Activated T-helper 1 cell treated with anti-CD3 and anti-CD28 coated beads, Interleukin-12 subunit alpha, Interleukin-12 subunit beta, Interleukin-2, Interleukin-4 antibody, amounts not matched to agents 30 ng/mL and 10 ng/mL and 1 ng/mL, durations not matched to agents 14 hours and 24 hours and 36 hours (primary cell): ENCODE measurements at places on chromosomes 16 and 17. TPM values are rescaled to one million over a fixed set of nuclear protein-coding genes. Genes with fewer than 3 reads are reported as not detected.

Gene CFAP52
- total RNA-seq: not detected in 2 replicates

Gene MYH2
- not detected in 2 replicates for total RNA-seq

Gene SPATA32
- total RNA-seq: 0.44 and 0.56 TPM in 2 replicates

Gene TEX14
- total RNA-seq: 0.13 and 0.17 TPM in 2 replicates

Gene CBFA2T3
- 0.05 TPM in 1 of 2 replicates, not detected in the other for total RNA-seq

DNA sequence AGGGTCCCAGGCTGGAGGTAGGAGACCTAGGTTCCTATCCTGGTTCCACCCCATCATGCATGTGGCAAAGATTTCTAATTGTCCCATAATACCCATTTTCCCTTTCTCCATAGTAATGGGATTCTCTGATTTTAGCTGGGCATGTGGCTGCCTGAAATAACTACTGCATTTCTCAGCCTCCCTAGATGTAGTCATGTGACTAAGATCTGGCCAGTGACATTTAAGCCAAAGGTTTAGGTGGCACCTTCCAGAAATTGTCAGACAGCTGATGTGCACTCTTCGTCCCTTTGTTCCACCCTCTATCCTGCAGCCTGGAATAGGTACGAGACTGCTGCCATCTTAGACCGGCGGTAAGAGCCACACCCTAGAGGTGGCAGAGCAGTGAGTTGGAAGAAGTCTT, 8.2 kb downstream of the NXPH3 start:
- H3K4me1 ChIP-seq: no peaks in the 10 kb centered on the region
- H3K27ac ChIP-seq: no peak overlapping the region
- no peaks in the 10 kb centered on the region for H3K36me3 ChIP-seq
- H3K4me3 ChIP-seq: no peak overlapping the region

DNA sequence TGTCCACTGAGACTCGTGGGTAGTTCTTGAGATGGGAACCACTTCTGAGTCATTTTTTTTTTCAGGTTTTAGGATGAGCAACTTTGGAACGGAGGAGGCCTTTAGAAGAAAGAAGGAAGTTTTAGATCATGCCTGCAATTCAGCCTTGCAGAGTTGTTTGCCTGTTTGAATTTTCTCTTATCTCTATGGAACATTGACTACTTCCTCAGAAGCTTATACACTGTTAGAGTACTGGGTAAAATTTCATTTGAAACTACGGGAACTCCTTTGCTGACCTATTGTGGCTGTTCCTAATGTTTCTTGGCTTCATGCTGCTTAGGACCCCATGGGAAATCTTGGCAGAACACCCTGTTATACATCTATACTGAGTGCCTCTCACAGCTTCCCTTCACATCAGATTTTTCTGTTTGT, 70.8 kb downstream of the MAP2K6 start:
- no peak overlapping the region for H3K27ac ChIP-seq
- H3K36me3 ChIP-seq: no peaks in the 10 kb centered on the region
- H3K4me3 ChIP-seq: no peak overlapping the region
- H3K27me3 ChIP-seq: no peaks in the 10 kb centered on the region

DNA sequence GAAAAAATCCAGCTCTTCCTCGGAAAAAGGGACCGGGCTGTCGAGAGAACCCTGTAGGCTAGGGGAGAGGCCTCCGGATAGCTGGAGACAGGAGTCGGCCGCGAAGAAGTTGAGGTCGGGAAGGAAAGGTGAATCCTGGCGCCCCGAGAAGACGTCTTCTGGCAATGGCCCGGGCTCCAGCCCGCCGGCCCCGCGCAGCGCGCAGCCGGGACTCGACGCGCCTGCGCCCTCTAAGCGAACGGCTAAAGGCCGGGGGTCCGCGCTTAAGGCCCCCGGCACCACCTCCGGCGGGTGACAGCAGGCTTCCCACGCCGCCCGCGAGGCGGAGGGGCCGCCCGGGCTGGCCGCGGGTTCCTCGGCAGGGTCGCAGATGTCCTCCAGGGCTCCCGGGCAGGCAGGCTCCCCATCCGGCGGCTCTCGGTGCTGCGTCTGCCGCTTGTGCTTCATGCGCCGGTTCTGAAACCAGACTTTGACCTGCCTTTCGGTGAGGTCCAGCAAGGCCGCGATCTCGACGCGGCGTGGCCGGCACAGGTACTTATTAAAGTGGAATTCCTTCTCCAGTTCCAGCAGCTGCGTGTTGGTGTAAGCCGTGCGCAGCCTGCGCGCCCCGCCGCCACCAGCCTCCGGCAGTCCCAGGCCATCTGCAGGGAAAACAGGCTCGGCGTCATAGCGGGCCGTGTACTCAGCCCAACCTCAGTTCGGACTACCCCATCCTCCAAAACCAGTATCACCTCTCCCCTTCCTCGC, 1.6 kb downstream of the HOXB2 start:
- peaks cover 13% of the 10 kb centered on the region for H3K36me3 ChIP-seq
- H3K4me3 ChIP-seq: peak overlapping the region; percentile 95
- peak; percentile 60 for DNase-seq
- H3K27ac ChIP-seq: peak overlapping the region; percentile 96
- H3K27me3 ChIP-seq: peaks cover 8% of the 10 kb centered on the region

GRCh38 chr16:11323551-11324336, 21.5 kb upstream of the RMI2 start:
- no peaks in the 10 kb centered on the region for H3K27me3 ChIP-seq
- H3K4me1 ChIP-seq: peaks cover 47% of the 10 kb centered on the region
- DNase-seq: no peak
- H3K4me3 ChIP-seq: no peak overlapping the region
- no peak overlapping the region for H3K27ac ChIP-seq

DNA sequence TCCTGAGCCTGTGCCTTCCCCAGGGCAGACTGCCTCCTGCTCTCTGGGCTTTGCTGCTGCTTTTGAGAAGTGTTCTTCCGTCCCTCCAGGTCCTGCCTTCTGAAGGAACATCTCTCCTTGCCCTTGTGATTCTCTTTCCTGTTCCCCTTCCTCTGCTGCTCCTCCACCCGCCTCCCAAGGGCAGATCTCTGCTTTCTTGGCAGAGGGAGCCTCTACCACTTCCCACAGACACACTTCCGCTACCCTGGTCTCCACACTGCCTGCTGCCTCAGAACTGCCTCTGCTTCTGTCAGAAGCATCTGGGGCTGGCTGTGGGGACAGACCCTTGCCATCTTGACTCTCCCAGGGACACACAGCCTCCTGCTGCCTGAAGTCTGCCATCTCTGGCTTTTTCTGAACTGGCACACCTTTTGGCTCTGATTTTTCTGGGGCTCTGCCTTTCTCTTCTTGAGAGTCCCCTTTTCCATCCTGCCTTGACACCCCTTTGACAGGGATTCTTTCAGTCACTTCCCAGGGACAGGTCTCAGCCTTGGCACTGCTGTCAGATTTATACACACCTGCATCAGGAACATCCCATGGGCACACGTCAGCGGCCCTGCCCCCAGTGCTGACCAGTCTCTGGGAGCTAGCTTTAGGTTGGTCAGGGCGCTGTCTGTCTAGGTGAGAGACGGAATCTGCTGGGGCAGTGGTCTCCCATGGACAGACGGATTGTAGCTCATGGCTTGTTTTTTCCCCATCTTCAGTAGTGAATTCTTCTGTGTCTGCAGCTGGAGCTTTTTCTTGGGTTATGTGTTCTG, 16.6 kb downstream of the GPR179 start:
- no peak overlapping the region for H3K27ac ChIP-seq
- H3K4me3 ChIP-seq: no peak overlapping the region
- DNase-seq: no peak

- no peak overlapping the region for H3K27ac ChIP-seq
- H3K36me3 ChIP-seq: no peaks in the 10 kb centered on the region
- peaks cover 1% of the 10 kb centered on the region for H3K27me3 ChIP-seq
- H3K4me3 ChIP-seq: no peak overlapping the region
These were observed 26.8 kb downstream of the TBC1D16 start for GRCh38 chr17:80008848-80009247.

GRCh38 chr17:77312786-77313599, 172.2 kb downstream of the SEC14L1 start:
- no peaks in the 10 kb centered on the region for H3K36me3 ChIP-seq
- no peak overlapping the region for H3K4me3 ChIP-seq
- H3K4me1 ChIP-seq: peaks cover 5% of the 10 kb centered on the region
- no peak overlapping the region for H3K27ac ChIP-seq

DNA sequence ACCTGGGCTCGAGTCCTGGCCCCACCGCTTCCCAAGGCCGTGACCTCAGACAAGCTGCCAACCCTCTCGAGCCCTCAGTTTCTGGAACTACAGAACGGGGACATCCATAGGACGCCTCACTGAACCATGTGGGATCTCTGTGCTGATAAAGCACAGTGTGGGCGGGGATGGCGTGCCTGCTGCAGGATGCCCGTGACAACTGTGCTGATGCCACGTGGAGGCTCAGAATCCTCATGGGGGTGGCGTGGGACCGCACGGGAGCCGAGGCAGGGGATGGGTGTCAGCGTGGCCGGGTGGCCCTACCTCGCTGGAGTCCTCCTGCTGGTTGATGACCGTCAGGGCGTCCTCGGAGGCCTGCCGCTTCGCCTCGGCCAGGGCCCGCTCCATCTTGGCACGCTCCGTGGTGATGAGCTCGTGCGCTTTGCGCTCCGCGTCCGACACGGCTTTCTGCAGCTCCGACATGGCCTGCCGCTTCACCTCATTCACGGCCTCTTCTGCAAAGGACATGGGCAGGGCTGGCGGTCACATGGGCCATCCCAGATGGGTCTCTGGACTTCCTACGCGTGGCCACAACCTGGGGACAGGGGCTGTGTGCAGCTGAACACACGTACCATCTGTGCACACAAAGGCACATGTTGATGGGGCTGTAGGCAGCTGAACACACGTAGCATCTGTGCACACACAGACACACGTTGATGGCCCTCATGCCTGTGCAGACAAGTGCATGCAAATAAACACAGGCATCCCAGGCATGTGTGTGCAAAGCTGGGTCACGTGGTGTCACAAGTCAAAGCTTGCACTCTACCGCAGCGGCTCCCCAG, 12.7 kb upstream of the PABPN1L start:
- no peak for DNase-seq
- no peaks in the 10 kb centered on the region for H3K27me3 ChIP-seq
- peaks cover 6% of the 10 kb centered on the region for H3K4me1 ChIP-seq
- no peak overlapping the region for H3K4me3 ChIP-seq
- H3K27ac ChIP-seq: no peak overlapping the region

GRCh38 chr16:67428146-67428731, 2.7 kb upstream of the HSD11B2 start:
- H3K4me1 ChIP-seq: peaks cover 8% of the 10 kb centered on the region
- peaks cover 45% of the 10 kb centered on the region for H3K27me3 ChIP-seq
- H3K27ac ChIP-seq: no peak overlapping the region
- peaks cover under 1% of the 10 kb centered on the region for H3K36me3 ChIP-seq
- no peak overlapping the region for H3K4me3 ChIP-seq

- no peaks in the 10 kb centered on the region for H3K27me3 ChIP-seq
- H3K36me3 ChIP-seq: no peaks in the 10 kb centered on the region
- DNase-seq: no peak
- no peak overlapping the region for H3K27ac ChIP-seq
- H3K4me3 ChIP-seq: no peak overlapping the region
These were observed 125.7 kb upstream of the CDH5 start for GRCh38 chr16:66240631-66241395.

DNA sequence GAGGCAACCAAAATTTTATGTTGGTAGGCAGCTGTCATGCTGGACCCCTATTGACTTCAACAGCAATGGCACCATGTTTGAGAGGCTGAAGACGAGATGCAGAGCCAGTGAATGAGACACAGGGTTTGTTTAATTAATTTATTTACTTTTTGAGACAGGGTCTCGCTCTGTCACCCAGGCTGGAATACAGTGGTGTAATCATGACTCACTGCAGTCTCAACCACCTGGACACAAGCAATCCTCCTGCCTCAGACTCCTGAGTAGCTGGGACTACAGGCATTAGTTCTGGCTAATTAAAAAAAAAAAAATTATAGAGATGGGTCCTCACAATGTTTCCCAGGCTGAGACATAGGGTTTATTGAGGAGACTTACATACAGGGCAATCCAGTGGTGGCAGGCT, 36.2 kb upstream of the PPM1D start:
- no peak overlapping the region for H3K4me3 ChIP-seq
- no peaks in the 10 kb centered on the region for H3K36me3 ChIP-seq
- no peak for DNase-seq
- H3K4me1 ChIP-seq: no peaks in the 10 kb centered on the region
- H3K27ac ChIP-seq: no peak overlapping the region
